ENCODE measurements at places on chromosomes 6 and 20. TPM values are rescaled to one million over a fixed set of nuclear protein-coding genes. Genes with fewer than 3 reads are reported as not detected.

- DNase-seq, result no peak
These were observed 68.3 kb downstream of the ANKS1A start for GRCh38 chr6:34957231-34957783.

THBD gene
- 74.6 TPM for total RNA-seq

GRCh38 chr6:166605752-166606151 is 19.3 kb upstream of the RAMACL start:
- DNase-seq, result no peak

- DNase-seq, result no peak
These were observed 336.7 kb downstream of the GJA1 start for GRCh38 chr6:121771937-121772720.

DHX16 gene
- total RNA-seq, result 25.6 TPM

GRCh38 chr6:39152262-39152661 is 37.3 kb upstream of the SAYSD1 start:
- no peak for DNase-seq

OPRL1 gene
- 0.76 TPM for total RNA-seq

- DNase-seq, result no peak
These were observed 22.4 kb downstream of the ZNF318 start for GRCh38 chr6:43347021-43347420.

GLP1R gene
- total RNA-seq, result 0.15 TPM

PSORS1C1 gene
- total RNA-seq, result 1.3 TPM

- DNase-seq, result no peak
These were observed 10.4 kb downstream of the NOX3 start for GRCh38 chr6:155444952-155445903.

- DNase-seq, result no peak
These were observed 50.2 kb downstream of the VAPB start for GRCh38 chr20:58438970-58439808.

DLK2 gene
- 24.8 TPM for total RNA-seq

TENT5A gene
- total RNA-seq, result 9.9 TPM
